LHCN-M2 (cell line): ENCODE measurements at places on chromosomes 7 and 10. TPM values are rescaled to one million over a fixed set of nuclear protein-coding genes. Genes with fewer than 3 reads are reported as not detected.

DNA sequence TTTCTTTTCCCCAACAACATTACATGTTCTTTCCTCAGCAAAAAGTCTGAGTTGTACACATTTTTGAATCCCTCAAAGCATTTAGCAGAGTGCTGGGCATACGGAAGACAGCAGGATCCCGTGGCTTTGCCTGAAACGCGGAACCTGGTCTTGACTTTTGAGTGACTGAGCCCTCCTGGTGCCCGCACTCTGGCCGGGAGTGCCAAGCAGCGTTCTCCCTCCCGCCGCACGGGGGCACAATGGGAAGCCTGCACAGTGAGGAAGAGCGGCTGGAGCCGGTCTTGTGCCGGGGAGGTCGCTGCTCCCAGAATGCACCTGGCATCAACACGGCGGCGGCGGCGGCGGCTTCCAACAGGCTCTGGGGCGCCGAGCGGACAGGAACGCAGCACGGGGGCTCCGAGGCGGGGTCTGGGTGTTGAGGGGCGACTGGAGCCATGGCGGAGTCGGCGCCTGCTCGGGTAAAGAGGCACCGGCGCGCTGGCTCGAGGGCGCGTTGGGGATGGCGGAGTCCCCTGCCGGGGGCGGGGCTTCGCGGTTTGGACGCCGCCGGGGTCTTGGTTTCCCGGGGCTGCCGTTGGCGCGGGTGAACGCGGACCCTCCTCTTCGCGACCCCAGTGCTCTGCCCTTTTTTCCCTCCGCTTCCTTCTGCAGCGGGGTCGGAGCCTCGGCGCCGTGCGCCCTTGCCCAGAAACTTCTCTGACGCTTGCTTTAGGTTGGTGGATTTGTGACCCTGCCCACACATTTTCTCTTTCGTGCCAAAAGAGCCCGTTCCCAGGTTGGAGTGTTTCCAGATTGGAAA lies at the start of gene ZNF212:
Gene ZNF212, plus strand, starts transcription at position 307 of the 799 bp plus-strand sequence. Its CDS starts 128 bp downstream, at position 435.
- DNase-seq = peak; percentile 91

PRTFDC1 gene
- 1.6 and 2.2 TPM in 2 replicates for total RNA-seq

- peak; percentile 71 for DNase-seq
These were observed 133.4 kb upstream of the CSTF2T start for GRCh38 chr10:51832652-51833383.

DNA sequence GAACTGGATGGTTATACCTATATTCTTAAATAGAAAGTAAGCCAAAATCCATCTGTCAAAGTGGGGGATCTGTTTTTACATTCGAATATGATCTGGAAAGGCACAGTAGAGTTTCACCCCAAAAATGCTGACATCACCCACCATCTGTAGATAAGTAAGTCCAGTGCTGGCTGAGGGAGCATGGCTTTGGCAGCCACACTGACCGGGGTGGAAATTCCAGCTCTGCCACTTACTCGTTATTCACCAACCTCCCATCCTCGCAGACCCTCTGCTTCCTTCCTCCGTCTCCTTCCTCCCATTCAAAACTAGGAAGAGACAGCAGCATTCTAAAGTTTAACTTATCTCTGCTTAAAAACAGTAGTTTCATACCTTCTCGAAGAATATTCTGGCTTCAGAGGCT lies 84.9 kb upstream of the GATA3 start:
- no peak for DNase-seq

- DNase-seq = peak; percentile 11
These were observed 568.8 kb downstream of the HTR7 start for GRCh38 chr10:90289037-90289436.

LIPF gene
- total RNA-seq = 0.32 TPM in 1 of 2 replicates, not detected in the other

GRCh38 chr10:33309406-33309805 lies 25.1 kb downstream of the NRP1 start:
- no peak for DNase-seq

ANXA8L1 gene
- not detected in 2 replicates for total RNA-seq

COL17A1 gene
- 0.26 TPM in 1 of 2 replicates, not detected in the other for total RNA-seq

GRCh38 chr7:157502701-157503111 lies 165.9 kb downstream of the DNAJB6 start:
- peak; percentile 34 for DNase-seq

DNA sequence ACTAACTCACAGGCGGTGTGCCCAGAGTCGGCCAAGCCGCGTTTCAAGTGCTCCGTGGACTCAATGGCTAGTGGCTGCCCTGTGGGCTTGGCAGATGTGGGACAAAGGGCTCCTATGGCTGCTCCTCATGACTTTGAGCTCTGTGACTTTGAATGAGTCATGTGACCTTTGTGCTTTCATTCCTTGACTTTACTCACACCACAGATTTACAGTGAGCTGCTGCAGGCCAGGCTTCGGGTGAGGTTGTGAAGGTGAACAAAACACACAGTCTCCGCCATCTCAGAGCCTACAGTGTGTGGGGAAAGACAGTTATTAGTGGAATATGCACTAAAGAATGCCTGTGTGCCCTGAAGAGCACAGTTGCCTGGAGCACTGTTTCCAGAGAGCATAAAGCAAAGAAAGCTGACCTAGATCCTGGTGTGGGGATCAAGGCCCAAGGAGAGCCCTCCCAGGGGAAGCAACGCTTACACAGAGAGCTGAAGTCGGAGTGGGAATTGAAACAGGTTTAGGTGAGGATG lies 29.7 kb upstream of the PLEKHA1 start:
- peak; percentile 51 for DNase-seq

CYP2C18 gene
- not detected in 2 replicates for total RNA-seq

- DNase-seq = no peak
These were observed 55.6 kb downstream of the CRTAC1 start for GRCh38 chr10:97974526-97975525.

DNA sequence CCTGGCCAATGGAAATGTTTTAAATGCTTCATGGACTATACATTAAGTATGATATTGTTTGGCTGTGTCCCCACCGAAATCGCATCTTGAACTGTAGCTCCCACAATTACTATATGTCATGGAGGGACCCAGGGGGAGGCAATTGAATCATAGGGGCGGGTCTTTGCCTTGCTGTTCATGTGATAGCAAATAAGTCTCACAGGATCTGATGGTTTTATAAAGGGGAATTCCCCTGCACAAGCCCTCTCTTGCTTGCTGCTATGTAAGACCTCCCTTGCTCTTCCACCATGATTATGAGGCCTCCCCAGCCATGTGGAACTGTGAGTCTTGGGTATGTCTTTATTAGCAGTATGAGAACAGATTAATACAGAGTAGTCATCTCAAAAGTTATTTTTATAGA lies 32.4 kb upstream of the GRB10 start:
- DNase-seq = no peak

LRRC17 gene
- 1,139 and 1,308 TPM in 2 replicates for total RNA-seq

- peak; percentile 53 for DNase-seq
These were observed 22.7 kb downstream of the CISD1 start for GRCh38 chr10:58291538-58292174.

- no peak for DNase-seq
These were observed 81.9 kb upstream of the C1GALT1 start for GRCh38 chr7:7100432-7100849.

MBL2 gene
- not detected in 2 replicates for total RNA-seq

TMEM184A gene
- 0.06 and 0.11 TPM in 2 replicates for total RNA-seq

DNA sequence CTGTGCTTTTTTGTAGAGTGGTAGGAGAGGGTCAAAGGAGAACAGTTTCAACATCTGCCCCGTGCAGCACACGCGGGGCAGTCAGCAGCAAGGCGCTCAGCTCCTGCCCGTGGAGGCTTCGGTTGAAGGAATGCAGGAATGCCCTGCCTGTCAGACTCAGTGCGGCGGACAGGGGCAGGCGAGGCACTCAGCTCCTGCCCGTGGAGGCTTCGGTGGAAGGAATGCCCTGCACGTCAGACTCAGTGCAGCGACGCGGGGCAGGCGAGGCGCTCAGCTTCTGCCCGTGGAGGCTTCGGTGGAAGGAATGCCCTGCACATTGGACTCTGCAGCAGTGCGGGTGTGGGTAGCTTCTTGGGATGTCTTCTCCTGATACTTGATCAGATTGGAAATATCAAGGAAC lies 37.0 kb downstream of the PPP2R2D start:
- no peak for DNase-seq

NUDT1 gene
- 91.0 and 107 TPM in 2 replicates for total RNA-seq

ITPRID1 gene
- total RNA-seq = not detected in 2 replicates

DNA sequence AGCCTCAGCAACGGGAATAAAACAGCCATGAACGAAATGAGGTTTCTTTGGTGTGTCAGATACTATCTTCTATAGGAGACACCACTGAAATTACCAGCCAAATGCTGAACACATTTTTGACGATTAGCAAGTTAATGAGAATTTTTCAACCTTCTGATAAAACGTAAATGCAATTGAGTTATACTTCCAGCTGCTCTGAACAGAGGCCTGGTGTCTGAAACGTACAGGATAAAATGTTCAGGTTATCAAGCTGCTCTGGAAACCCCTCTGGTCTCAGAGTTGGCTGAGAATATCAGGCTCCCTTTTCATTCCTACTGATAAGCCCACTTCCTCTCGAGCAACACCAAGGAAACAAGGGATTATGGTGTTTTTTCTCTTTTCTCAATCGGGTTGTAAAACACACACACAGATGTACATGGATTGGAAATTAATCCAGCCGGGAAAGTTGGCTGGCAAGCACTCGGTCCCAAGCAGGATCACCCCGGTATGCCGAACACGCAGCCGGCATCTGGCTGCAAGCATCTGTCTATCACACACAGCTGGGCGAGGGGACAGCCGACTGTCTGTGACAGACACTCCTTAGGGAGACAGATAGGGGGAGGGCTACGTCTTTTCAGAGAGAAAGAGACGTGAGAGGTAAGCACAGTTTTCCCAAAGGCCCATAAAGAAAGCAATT lies 171.8 kb downstream of the PRKAG2 start:
- no peak for DNase-seq

DNA sequence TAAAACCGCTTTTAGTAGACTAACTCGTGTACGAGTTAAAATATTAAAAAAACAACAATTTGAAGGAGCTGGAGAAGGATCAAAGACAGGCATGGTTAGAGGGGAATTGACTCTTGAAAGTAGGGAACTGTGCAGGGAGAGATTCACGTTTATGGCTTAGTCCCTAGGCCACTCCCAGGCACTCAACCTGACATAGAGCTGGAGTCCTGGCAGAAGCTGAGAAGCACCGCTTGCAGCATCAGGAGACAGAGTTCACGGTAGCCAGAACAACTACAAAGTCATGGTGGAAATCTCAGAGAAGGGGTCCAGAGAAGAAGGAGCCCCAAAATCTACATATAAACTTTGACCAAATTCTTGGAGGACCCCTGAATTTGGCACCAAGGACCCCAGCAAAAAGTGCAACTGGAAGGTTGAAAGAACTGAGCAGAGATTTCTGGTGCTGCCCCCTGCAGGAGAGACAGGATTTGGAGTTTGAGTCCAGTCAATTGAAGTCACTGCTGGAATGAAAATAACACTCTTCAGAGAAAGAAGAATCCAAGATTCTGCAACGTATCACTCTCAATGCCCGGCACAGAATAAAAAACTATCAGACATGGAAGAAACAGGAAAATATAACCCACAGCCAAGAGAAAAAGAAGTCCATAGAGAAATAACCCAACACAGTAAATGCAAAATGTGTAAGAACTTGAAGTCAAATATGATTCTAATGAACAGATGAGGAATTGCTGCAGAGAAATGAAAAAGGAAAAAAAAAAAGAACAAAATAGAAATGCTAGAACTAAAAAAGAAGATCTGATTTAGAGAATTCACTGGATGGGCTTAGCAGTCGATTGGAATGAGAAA lies 493.3 kb upstream of the PODXL start:
- peak; percentile 25 for DNase-seq

GRCh38 chr7:92528188-92528957 lies at the start of the genes PEX1 and RBM48:
PEX1 (minus strand) TSS chr7:92528520; CDS start chr7:92528435, 85 bp downstream.
RBM48 (plus strand) TSS chr7:92528795; CDS start chr7:92528814, 19 bp downstream.
- peak; percentile 100 for DNase-seq

DNA sequence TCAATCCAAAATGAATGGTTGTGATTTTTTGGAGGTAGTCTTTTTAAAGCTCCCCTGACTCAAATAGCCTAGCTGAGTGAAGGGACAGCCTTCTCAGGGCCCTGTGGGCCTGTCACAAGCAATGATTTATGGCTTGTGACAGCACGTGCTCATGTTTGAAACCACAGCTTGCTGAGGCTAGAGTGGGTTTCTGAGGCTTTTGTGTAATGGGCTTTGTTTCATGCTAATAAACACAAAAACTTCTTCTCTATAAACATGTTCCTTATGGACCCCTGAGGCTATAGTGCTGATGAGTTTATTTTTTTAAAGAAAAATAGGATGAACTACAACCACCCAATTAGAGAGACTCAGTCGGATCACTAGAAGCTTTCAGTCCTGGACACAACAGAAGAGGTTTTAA lies 36.1 kb upstream of the BET1 start:
- DNase-seq = no peak

GRCh38 chr7:44486693-44487092 lies 3.8 kb downstream of the NUDCD3 start:
- peak; percentile 53 for DNase-seq

- no peak for DNase-seq
These were observed 104.9 kb downstream of the XRCC2 start for GRCh38 chr7:152571068-152571467.

PWWP2B gene
- 8.2 and 8.5 TPM in 2 replicates for total RNA-seq

GPER1 gene
- 0.32 and 0.63 TPM in 2 replicates for total RNA-seq

DNA sequence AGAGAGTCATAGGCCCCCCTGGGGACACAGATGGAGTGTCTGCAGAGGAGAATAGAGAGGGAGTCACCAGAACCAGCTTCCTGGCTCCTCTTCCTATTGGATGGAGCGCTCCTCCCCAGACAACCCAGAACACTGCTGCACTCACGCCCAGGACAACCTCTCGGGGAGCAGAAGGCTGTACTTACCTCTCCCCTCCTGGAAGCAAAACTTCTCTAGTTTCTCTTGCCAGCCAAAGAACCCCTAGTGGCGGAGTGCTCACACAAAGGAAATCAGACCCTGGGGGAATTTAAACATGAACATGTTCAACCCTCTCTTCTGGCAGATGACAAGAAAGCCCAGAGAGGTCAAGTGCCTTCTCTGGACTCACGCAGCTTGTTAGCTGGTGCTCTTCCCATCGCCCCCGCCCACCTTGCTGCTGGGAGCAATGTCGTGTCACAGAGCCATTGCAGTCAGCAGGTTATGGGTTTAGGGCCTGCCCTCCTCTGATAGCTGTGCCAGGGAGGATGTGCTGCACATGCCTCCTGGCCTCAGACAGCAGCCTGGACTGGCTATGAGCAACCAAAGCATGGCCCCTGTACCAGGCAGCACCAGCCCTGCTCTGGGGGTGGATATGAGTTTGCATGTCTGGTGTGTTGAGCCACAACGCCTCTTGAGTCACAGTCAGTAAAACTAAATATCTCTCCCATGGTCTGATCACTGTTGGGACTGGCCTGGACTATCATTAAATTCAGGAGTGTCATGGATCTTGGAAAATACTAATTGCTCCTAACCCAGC lies 84.4 kb downstream of the SLIT1 start:
- DNase-seq = no peak

GRCh38 chr7:158247758-158248487 lies 339.7 kb downstream of the PTPRN2 start:
- no peak for DNase-seq

- no peak for DNase-seq
These were observed 80.2 kb upstream of the CACNB2 start for GRCh38 chr10:18059826-18060559.

DNA sequence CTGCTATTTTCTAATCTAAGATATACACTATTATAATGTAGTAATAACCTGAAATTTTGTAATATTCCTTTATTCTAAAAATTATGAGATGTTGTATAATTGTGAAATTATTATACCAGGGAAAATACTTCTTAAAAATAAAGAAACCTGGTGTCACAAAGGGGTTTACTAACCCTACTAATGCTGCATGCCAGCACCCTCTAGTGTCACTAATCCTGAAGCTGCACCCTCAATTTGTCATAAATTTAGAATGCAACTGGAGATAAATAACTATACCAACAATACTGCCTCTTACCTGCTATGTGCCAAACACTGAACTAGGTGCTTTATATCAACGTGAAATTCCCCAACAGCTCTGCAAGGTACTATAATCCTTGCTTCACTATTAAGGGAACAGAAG lies 30.8 kb downstream of the TM9SF3 start:
- peak; percentile 9 for DNase-seq
